ENCODE measurements at places on chromosomes 2 and 18. TPM values are rescaled to one million over a fixed set of nuclear protein-coding genes. Genes with fewer than 3 reads are reported as not detected.

- H3K36me3 ChIP-seq, result no peaks in the 10 kb centered on the region
- no peak for DNase-seq
- H3K4me1 ChIP-seq, result no peaks in the 10 kb centered on the region
- peaks cover 11% of the 10 kb centered on the region for H3K27me3 ChIP-seq
Observed at GRCh38 chr2:112848833-112849232, 12.3 kb upstream of the IL1B start.

- H3K4me3 ChIP-seq, result no peak overlapping the region
- H3K27ac ChIP-seq, result no peak overlapping the region
- H3K27me3 ChIP-seq, result peaks cover 1% of the 10 kb centered on the region
- no peak for DNase-seq
- H3K4me1 ChIP-seq, result no peaks in the 10 kb centered on the region
Observed at GRCh38 chr2:142973160-142973821, 95.8 kb downstream of the KYNU start.

DNA sequence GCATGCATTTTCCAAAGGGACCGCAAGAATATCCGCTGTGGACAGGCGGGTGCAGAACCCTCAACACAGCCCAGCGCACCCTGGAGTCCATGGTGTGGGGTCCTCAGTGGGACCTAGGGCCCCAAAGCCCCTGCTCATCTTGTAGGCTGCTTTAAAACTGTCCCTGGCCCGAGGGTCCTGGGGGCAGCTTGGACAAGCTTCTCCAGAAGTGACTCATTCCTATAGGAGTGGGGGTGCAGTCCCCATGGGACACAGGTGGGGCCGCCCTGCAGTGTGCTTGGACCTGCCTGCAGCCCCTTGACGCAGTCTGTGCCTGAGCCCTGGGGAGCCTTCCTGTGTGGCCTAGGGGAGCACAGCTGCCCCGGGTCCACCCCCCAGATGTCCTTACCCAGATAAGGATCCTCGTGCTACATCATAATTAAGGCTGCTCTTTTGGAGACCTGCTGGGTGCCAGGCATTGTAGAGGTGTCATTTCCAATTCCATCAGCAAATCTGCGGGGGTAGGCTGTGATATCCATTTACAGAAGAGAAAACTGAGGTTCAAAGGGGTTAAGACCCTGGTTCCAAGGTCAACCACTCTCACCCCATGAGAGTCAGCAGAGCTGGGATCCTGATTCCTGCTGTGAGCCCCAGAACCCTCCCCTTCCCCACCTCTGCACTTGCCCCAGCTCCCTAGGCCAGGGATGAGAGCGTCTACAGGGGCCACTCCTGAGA lies 1.7 kb upstream of the HS6ST1 start:
- H3K27me3 ChIP-seq, result peaks cover 16% of the 10 kb centered on the region
- H3K4me3 ChIP-seq, result no peak overlapping the region
- no peak overlapping the region for H3K27ac ChIP-seq
- peak; percentile 15 for DNase-seq

DNA sequence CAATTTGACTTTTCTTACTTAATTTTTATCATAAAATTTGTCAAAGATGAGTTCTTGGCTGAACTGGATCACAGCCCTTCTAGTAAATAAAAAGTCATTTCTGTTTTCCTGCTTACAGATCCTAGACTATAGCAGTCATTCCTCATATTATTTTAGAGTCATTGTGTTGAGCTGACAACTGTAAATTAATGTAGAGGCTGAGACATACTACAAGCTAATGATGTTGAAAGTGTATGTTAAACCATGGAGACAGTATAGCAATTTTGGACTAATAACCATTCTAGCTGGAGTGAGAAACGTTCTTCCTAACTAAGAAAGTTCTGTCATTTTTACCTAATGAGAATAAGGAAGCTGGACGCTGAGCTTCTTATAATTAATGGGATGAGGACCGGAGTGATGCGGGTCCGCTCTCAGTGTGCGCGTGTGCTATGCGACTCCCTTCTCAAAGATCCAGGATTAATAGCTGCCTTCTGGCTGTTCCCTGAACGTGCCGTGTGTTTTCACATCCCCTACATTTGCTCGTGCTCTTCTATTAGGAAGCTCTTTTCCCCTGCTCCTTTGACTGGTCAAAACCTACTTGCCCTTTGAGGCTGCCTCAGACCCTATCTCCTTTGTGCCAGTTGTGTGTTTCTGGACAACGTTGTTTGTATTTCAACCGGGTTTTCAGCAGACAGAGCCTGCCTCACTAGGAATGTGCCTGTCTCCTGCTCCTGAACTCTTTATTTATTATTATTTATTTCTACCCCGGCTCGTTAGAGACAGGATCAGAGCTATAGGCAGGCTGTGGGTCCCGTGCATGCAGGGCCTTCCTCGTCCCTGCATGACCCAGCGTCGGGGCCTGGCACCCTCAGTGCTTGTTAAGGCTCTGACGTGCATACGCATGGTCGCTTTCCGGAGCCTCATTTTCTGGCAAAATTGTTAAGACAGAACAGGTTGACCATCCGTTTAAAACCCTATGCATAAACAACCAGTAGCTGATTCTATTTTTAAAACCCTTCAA lies 182.6 kb downstream of the DCDC2C start:
- DNase-seq, result no peak
- H3K4me3 ChIP-seq, result no peak overlapping the region
- H3K36me3 ChIP-seq, result no peaks in the 10 kb centered on the region
- H3K27ac ChIP-seq, result no peak overlapping the region
- H3K27me3 ChIP-seq, result no peaks in the 10 kb centered on the region
- H3K4me1 ChIP-seq, result no peaks in the 10 kb centered on the region

- H3K4me3 ChIP-seq, result no peak overlapping the region
- H3K36me3 ChIP-seq, result no peaks in the 10 kb centered on the region
- no peaks in the 10 kb centered on the region for H3K4me1 ChIP-seq
- no peak for DNase-seq
- no peaks in the 10 kb centered on the region for H3K27me3 ChIP-seq
Observed at GRCh38 chr18:73288813-73289212, 421.0 kb upstream of the NETO1 start.

DNA sequence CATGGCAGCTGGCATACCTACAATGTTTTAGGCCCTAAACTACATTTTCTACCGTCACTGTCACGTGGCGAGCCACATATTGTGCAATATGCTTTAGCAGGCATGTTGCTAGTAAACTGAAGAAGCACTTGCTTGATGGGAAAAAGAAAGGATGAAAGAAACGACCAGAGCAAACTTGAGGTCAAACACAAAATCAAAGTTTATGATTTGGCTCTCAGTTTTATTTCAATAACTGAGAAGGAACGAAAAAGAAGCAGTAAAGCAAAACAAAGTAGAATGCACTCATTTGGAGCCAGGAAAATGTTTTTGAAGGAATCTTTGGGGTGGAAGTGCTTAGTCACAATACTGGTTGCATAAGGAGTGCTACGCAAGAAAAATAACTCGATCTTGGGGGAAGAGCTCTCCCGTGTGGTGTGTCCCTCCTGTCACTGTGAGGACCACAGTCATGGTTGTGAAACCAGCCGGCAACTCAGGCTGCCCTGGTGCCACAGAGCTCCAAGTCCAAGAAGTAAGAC lies 349.8 kb downstream of the RBM43 start:
- H3K27me3 ChIP-seq, result no peaks in the 10 kb centered on the region
- DNase-seq, result no peak
- H3K4me3 ChIP-seq, result no peak overlapping the region
- H3K27ac ChIP-seq, result no peak overlapping the region
- no peaks in the 10 kb centered on the region for H3K4me1 ChIP-seq

GRCh38 chr2:128663371-128664050 lies 344.8 kb upstream of the HS6ST1 start:
- no peaks in the 10 kb centered on the region for H3K36me3 ChIP-seq
- DNase-seq, result no peak
- H3K4me1 ChIP-seq, result no peaks in the 10 kb centered on the region
- peaks cover 6% of the 10 kb centered on the region for H3K27me3 ChIP-seq
- H3K27ac ChIP-seq, result no peak overlapping the region

GRCh38 chr18:7273301-7273921 lies 42.5 kb downstream of the LRRC30 start:
- no peak overlapping the region for H3K4me3 ChIP-seq
- no peak overlapping the region for H3K27ac ChIP-seq
- no peaks in the 10 kb centered on the region for H3K36me3 ChIP-seq
- H3K4me1 ChIP-seq, result no peaks in the 10 kb centered on the region
- no peak for DNase-seq

Gene FSHR
- total RNA-seq, result not detected

Gene RAD51AP2
- total RNA-seq, result not detected

Gene MALL
- total RNA-seq, result not detected
